IPS-NIHi11 (cell line): ENCODE measurements at places on chromosomes 1 and 21.

GRCh38 chr1:215682232-215682631 lies 115.1 kb downstream of the KCTD3 start:
- no peak for DNase-seq

- no peak for DNase-seq
Observed at GRCh38 chr1:27481994-27482620, 7.9 kb downstream of the WASF2 start.

GRCh38 chr1:171032822-171033702 lies 57.6 kb upstream of the FMO3 start:
- peak; percentile 15 for DNase-seq

DNA sequence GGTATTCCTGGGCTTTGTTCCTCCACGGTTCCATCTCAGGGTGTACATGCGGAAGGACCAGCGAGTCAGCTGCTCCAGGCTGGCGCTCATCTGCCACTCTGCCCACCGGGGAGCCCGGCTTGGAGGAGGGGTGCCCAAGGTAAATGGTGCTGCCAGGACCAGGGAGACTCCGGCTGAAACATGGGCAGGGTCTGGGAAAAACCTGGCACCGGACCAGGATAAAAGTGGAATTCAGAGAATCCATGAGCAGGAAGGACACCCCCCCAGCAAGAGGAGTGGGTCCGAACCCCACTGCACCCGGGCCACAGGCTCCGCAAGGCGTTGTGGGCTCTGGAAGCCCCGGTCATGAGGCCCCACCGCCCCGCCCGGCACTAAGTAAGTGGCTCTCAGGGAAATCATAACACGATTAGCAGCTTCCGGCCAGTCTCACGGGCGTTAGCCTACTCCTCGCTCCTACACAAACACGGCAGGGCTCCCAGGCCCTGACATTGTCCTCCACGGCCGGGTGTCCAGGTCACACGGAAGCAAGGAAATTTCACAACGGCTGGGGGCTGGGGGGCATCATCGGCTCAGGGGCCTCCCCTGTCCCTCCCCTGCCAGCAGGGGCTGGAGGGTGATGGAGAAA lies 21.1 kb downstream of the MEGF6 start:
- DNase-seq = no peak

- DNase-seq = no peak
Observed at GRCh38 chr1:1862905-1863547, 27.9 kb downstream of the GNB1 start.

DNA sequence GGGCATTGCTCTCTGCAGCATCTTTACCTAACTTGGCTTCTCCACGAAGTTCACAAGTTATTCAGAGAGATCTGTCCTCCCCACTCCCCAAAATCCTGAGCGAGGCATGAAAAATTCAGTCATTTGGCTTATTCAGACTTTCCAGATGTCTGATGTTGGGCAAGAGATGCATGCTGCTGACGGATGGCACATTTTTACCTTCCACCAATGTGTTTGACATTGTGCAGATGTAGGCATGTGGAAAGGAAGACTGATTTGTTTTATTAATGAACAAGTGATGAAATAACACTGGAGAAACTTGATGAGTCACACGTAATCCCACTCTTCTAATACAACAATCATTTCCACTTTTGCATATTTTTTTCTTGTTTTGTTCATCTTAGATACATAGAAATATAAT lies 86.7 kb downstream of the C1orf94 start:
- DNase-seq = no peak

DNA sequence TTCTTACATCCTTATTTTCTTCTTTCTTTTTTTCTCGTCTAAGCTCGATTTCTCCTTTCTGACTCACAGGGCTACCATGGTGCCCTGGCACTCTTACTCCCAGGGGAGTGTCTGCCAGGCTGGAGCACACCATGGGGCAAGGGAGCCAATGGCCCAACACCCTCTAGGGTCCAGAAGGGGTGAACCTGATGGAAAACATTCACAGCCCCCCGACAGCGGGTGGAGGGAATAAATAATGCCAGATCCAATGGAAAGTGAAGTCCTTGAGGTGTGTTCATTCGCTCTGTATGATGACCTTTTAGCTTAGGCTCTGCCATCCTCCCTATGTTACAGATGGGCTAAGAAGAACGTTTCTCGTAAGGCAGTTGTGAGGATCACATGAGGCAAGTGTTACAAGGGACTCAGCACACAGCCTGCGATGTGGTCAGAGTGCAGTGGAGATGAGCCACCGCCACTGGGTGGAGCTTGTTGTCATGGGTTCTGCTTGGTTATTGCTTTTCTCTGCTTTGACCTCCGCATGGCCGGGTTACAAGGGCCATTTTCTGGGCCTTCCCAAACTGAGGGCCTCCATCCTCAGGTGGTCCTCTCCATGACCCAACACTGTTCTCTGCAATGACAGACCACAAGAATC lies 3.5 kb upstream of the FCMR start:
- DNase-seq = peak; percentile 29

DNA sequence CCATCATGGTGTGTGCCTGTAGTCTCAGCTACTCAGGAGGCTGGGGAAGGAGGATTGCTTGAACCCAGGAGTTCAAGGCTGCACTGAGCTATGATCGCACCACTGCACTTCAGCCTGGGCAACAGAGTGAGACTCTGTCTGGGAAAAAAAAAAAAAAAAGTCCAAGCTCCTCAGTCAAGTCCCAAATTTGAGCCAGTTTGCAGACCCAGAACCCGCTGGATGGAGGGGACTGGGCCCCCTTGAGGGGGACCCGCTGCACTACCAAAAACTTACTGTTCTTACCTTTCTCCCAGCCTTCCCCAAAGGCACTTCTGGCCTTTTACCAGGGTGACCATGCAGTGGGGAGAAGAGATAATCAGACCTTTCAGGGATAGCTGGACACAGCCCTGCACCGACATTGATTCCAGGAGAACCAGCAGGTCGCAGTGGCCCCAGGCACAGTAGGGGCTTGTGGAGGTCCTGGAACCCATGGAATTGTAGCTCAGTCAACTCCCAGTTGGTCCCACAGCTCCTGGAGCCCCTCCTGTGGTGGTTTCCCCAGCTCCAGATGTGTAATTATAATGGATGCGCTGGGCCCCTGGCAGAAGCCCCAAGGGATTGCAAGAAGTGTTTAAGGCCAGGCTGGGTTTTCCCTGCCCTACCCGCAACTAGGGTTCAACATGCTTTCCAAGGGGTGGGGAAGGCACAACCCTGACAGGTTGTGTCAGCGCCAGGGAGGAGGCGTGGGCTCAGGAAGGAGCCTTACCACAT lies 4.1 kb upstream of the WNT9A start:
- no peak for DNase-seq

- DNase-seq = no peak
Observed at GRCh38 chr1:197081117-197081753, 14.2 kb upstream of the F13B start.

DNA sequence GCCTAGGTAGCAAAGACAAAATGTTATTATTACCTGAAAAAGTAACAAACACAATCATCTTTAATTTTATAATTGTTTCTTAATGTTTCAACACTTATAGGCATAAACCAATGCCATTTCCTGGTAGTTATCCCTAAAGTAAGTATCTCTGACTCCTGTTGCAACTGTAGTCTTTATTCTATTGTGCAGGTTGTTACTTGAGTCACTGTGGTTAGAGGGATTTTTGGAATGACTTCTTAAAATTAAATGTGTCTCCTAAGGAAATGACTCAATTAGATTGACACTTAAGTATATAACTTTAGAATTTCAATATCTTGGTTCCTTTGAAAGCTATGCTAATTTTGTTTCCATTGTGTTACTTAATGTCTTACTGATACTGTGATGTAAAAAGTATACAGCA lies 143.9 kb downstream of the PHTF1 start:
- no peak for DNase-seq

DNA sequence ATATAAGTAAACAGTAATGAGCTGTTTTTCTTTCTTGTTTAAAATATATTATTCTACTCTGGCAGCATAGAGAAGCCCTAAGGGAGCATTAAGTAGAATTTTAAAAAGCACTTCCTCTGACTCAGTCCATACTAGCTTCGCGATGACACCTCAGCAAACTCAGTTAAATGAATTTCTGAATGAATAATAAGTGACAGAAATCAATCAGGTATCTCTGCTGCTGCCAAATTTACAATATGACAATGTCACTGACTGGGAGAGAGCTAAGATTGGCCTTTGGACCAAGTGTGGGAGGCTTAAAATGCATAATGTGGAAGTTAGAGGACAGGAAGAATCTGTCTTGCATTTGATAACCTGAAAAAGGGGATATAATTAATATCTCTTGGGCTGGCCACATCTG lies 296.1 kb downstream of the HHIPL2 start:
- no peak for DNase-seq

- no peak for DNase-seq
Observed at GRCh38 chr1:100735244-100735643, 15.7 kb downstream of the VCAM1 start.

DNA sequence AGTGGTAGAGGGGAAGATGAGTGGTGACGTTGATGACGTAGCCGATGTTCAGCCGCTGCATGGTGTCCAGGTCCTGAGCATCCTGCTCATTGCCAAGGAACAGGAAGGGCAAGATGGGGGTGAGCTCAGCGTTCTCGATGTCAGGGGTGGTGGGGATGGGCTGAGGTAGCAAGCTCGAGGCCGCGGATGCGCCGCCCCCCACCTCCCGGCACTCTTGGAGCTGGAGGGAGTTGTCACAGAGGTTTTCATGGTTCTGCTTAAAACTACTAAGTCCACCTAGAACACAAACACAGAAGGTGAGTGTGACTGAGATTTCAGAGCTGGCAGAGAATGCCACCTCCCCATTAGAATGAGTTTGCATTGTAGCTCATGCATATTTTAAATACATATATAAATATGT lies 35.7 kb downstream of the DUSP10 start:
- DNase-seq = no peak

DNA sequence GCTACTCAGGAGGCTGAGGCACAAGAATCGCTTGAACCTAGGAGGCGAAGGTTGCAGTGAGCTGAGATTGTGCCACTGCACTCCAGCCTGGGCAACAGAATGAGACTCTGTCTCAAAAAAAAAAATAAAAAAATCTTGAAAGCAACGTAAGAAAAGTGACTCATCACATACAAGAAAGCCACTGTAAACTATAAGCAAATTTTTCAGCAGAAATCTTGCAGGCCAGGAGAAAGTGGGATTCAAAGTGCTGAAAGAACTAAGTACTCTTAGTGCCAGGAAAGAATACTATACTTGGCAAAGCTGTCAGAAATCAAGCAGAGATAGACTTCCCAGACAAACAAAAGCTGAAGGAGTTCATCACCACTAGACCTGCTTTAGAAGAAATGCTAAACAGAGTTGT lies 4.4 kb upstream of the HMGN1 start:
- DNase-seq = no peak

GRCh38 chr1:228517655-228518054 lies 30.5 kb downstream of the RNF187 start:
- DNase-seq = no peak

- no peak for DNase-seq
Observed at GRCh38 chr1:100266741-100267140, 725 bp downstream of the RTCA start.

DNA sequence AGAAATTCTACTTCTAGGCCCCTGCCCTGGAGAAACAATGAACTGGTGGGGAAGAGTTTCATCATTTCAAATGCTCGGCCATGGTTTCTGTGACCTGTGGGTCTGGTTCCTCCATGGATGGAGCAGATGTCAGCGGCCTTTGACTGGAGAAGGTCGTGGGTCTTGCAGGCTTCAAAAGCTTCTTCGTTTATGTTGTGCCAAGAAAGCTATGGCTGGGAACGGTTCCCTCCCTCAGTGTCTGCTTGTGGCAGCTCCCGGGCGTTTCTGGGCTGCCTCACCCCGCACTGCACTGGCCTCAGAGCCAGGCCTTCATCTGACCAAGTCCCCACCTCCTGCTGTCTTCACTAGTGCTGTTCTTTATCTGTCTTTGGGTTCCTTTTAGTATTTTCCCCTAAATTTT lies 46.4 kb upstream of the POFUT2 start:
- no peak for DNase-seq

GRCh38 chr1:186899977-186900376 lies 71.2 kb downstream of the PLA2G4A start:
- no peak for DNase-seq

DNA sequence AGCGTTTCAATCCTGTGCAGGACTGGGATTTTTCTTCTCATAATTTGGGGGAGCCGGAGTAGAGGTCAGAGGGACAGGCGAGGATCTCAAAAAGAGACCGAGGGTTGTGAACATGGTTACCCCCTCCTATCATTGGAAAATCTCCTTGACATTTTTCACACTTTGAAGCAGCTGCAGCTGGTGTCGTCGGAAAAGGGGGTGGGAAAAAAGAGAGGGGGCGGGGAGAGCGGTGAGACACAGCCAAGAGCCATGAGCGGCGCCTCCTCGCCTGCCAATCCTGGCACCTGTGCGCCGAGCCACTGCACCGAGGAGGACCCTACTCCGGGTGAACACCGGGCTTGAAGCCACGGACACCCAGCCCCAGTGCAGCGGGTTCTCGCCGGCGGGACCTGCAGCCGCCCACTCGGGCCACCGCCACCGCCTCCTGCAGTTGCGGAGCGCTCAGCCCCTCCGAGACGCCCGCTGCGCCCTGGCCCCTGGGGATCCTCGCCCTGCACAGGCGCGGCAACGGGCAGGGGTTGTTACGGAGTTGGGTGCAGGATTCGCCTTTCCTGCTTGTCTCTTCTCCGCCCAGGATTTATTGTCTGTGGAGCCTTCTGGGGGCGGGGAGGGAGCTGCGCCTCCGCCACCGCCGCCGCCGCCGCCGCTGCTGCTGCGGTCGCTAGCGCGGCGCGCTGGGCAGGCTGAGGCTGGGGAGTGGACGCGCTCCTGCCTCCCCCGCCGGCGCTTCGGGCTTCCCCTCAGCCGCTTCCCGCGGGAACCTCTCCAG lies at the start of gene LRRC7:
Gene LRRC7, plus strand, starts transcription at position 271 of the 769 bp plus-strand sequence. CDS start 718 bp downstream, outside the sequence.
- peak; percentile 55 for DNase-seq

DNA sequence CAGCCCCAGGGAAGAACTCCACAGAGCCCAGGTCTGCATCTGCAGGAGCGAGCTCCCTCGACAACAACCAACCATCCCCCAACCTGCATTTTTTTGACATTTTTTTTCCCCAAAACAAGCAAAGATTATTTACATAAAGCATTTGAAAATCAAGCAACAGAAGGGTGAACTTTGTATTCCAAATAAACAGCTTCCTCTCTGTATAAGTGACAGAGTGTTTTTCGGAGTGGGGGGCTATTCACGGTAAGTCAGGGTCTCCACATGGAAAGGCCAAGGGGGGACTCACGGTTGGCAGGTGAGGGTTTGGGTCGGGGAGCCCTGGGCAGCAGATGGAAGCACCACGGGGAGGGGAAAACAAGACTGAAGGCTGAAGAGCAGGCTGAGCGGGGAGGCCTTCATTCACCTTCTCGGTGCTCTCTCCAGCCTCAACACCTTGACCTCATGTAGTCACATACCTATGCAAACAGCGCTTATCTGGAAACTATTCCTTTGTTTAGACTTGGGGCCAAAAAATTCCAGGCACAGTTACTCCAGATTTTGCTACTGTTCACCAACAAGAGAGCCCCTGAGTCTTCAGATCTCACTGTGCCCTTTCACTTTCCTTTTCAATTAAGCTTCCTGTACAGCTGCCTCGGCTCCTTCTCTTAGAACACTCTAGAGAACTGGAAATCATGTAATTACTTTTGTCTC lies 27.6 kb downstream of the C2CD2 start:
- DNase-seq = peak; percentile 58
